OCI-M1 (cell line): ENCODE measurements at places on chromosomes 16 and 17.

DNA sequence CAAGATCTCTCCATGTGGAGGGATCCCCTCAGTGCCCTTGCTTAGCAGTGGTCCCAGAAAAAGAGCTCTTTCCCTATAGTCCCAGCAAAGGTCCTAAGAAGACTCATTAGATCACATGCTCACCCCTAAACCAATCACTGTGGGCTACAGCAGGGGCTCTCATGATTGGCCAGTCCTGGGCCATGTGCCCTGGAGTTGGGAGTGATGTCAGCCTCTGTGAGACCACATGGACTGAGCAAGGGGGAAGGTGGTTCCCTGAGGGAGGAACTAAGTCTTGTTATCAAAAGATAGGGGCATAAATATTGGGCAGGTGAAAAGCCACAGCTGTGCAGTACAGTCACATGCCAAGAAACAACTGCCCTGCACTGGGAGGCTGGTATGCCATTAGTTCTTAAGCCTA lies 51.3 kb downstream of the SCNN1B start:
- DNase-seq, result peak; percentile 55

DNA sequence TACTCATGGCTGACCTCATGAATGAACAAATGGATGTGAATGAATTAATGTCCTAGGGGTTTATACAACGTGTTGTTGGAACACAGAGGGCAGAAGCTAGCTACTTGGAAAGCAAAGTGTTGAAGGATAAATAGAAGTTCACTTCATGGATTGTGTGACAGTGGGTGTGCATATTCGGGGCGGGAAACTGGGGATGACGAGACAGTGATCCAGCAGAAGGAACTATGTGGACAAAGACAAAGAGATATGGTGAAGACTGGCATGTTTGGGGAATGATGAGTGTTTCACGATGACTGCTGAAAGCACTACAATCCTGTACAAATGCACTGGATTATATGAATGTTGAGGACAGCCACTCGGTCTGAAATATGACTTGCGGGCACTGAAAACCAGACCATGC lies 250.5 kb upstream of the C16orf82 start:
- no peak for DNase-seq

- DNase-seq, result no peak
These were observed 31.7 kb downstream of the OSBPL7 start for GRCh38 chr17:47789611-47790561.

GRCh38 chr17:29078183-29079045 lies 35.5 kb downstream of the PIPOX start:
- no peak for DNase-seq

DNA sequence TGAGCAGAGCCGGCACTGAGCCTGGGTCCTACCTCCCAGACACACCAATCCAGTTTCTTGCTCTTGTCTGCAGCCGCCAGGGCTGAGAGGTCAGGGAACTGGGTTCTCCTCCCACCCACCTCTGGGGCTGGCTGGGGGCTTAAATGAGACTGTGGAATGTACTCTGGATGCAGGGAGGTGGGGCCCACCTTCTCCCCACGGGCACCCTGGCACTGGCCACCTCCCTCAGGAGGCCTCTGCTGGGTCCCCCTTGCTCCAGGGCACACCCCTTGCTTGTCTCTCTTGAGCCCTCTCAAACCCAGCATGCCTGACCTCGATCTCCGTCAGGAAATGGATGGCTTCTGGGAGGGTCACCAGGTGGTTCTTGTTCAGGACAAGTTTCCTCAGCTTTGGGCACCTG lies 6.4 kb downstream of the FLII start:
- DNase-seq, result no peak

DNA sequence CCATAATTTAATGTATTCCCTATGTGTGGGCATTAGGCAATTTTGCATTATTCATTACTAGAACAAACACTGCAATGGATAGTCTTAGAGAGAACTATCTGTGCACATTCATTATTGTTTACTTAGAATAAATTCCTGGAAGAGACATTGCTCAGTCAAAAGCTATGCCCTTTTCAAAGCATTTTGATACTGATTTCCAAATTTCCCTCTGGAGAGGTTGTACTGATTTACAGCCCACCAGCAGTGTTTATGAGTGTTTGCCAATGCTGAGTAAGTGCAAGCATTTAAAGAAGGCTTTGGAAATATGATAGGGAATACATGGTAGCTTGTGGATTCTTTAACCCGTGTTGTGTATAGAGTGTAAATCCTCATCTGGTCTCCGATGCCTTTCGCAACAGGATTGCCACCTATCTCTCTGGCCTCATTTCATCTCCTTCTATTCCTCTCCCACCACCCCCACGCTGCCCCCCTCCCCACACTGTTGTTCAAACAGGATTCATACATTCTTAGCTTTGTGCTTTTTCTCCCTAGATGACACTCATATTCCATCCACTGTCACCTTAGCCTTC lies 33.4 kb upstream of the MMD start:
- DNase-seq, result no peak

GRCh38 chr17:76147211-76148014 lies 6.4 kb upstream of the FOXJ1 start:
- peak; percentile 43 for DNase-seq

- DNase-seq, result no peak
These were observed 201.2 kb upstream of the PMFBP1 start for GRCh38 chr16:72373201-72373600.

DNA sequence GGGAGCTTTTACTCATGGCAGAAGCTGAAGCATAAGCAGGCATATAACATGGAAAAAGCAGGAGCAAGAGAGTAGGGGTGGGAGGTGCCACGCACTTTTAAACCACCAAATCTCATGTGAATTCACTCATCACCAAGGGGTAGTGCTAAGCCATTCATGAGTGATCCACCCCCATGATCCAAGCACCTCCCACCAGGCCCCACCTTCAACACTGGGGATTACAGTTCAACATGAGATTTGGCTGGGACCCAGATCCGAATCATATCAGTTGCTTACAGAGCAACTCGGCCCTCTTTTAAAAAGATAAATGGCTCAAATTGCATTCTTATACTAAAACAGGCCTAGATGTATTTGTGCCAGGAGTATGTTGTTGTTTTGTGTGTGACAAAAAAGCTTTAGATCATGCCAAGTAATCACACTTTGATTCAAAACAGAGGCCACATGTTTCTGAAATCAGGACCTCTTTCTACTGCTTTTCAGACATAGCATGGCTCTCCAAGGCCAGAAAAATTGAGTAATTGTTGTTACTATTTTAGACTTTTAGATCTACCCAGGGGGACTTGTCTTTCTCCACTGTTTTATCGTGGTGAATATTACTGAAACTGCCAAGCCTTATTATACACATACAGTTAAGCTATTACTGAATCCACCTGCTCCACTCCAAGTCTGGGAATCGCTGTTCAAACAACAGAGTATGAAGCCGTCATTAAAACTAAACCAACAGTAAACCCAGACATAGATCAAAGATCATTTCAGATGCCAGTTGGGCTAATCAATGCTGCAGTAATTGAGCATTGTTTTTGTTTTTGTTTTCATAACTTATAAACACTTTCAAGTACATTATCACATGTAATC lies 163.3 kb downstream of the KCNJ2 start:
- no peak for DNase-seq

GRCh38 chr16:54324716-54325115 lies 38.1 kb upstream of the IRX3 start:
- DNase-seq, result no peak

- DNase-seq, result no peak
These were observed 1340.3 kb upstream of the GOT2 start for GRCh38 chr16:60074378-60074777.

DNA sequence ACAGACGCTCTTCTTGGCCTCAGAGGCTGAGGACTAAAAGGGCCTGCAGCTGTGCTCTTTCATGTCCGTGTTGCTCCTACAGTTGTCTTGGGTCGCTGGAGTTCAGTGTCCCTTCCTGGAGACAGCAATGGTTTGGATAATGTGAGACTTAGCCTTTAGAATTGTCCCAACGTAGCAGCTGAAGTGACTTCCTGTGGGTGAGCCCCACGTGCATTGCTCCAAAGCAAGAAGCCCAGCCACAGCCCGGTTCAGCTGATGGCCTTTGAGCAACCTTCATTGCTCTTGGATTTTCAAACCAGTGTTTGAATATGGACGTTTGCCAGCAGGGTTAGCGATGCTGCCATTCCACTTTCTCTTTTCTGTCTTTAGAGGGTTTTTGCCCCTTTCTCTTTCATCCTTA lies 19.7 kb downstream of the TMEM11 start:
- DNase-seq, result no peak

GRCh38 chr17:35056013-35056412 lies 7.5 kb downstream of the RFFL start:
- no peak for DNase-seq

DNA sequence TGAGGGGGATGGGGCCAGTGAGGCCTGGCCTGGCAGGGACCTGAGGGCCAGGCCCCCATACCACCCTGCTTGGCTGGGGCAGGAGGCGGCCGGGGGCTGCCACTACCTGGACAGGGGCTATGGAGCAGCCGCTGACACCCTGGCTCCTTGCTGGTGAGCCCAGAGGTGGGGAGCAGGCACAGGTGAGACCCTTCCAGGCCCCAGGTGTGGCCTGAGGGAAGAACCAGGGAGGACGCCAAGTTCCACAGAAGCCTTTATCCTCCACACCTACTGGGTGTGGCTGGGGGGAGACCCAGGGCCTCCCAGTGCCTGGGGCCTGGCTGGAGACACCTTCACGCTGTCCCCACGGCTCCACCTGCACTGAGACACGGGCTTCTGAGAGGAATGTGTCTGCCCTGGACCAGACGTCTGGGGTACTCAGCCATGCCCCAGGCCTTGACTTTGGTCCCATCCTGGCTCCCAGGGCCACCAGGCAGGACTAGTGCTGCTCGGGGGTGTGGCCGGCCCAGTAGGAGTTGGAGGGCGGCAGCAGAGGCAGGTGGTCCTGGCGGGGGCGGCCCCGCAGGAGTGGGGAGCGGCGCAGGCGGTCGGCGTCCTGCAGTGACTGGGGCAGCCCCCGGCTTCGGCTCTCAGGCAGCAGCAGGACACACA lies 4.7 kb downstream of the SLC22A31 start:
- no peak for DNase-seq

GRCh38 chr17:44171931-44172455 lies 1.5 kb downstream of the ASB16 start:
- no peak for DNase-seq

DNA sequence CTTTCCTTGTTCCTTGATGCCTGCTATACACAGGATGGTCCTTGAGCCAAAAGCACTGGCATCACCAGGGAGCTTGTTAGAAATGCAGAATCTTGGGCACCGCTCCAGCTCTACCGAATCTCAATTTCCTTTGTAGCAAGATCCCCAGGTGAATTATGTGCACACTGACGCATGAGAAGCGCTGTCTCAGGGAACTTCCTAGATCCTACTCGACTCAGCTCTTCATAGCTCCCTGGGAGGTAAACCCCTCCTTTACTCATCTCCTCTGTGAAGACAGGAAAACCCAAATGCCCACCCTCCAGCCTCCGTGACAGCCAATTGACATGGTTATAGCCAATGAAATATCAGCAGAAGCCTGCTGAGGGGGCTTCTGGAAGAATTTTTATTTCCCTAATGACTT lies 4.1 kb downstream of the USP31 start:
- no peak for DNase-seq

DNA sequence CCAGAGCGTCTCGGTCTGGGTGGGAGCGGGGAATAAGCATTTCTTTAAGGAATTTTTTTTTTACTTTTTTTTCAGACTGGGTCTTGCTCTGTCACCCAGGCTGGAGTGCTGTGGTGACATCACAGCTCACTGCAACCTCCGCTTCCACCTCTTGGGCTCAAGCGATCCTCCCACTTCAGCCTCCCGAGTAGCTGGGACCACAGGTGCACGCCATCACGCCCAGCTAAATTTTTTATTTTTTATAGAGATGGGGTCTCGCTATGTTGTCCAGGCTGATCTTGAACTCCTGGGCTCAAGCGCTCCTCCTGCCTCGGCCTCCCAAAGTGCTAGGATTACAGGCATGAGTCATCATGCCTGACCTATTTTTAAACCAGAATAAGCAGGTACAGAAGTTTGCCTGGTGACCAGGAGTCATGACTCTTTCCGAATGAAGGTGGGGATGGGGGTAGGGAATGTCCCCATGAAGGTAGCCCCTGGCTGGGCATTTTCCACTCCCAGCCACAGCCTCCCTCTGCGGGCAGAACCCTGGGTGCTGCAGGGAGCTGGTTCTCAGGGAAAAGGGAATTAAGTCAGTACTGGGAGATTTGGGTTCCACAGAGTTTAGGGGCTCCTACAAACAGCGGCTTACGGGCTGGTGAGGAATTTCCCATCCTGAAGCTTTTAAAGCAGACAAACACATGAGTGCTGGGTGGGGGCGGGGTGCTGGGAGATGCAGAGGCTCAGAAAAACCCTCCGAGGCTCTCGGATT lies 48.3 kb downstream of the TBC1D16 start:
- DNase-seq, result no peak

- peak; percentile 52 for DNase-seq
These were observed 190.4 kb downstream of the USP22 start for GRCh38 chr17:20852239-20852989.

DNA sequence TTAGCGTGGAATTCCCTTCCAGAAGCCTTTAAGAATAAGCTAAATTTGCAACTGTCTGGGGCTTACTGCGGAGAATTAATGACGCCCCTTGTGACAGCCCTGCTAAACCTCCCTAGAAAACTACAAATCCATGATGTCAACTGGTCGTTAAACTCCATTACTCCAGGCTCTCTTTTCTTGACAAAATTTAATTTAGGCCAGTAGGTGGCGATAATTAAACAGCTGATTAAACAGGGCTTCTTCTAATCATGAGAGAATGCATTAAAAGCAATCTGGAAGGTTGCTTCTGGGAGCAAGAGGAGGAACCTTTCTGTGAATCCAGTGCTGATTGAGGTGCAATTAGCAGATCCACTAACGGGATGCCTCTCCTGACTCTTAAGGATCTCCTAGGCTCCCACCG lies 8.1 kb upstream of the NLRP1 start:
- peak; percentile 81 for DNase-seq

DNA sequence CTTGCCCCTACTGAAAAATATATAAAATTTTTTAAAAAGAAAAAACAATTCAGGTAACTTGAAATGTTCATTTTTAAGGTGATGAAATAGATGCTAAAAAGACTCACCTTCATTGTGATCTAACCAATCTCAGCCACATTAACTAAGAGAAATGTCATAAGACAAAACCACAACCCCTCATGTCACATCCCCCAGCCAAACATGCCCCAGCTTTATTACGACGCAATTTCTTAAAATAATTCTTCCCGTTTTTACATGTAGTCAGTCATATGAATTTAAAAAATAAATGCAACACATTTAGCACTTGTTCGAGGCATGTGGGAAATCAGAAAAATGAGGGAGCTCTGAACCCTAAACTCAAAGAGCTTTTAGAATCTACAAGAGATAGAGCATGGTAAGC lies 9.5 kb downstream of the AMFR start:
- DNase-seq, result no peak

- DNase-seq, result no peak
These were observed 136.1 kb upstream of the PLCG2 start for GRCh38 chr16:81642943-81643342.

- DNase-seq, result peak; percentile 39
These were observed 5.7 kb downstream of the MATCAP1 start for GRCh38 chr16:67177743-67178699.

GRCh38 chr16:12318661-12319427 lies 342.3 kb downstream of the SNX29 start:
- no peak for DNase-seq
